Erythroblast (primary cell): ENCODE measurements at places on chromosomes 4 and X.

GRCh38 chrX:22800806-22801205, 199.0 kb upstream of the DDX53 start:
- no peak for DNase-seq

DNA sequence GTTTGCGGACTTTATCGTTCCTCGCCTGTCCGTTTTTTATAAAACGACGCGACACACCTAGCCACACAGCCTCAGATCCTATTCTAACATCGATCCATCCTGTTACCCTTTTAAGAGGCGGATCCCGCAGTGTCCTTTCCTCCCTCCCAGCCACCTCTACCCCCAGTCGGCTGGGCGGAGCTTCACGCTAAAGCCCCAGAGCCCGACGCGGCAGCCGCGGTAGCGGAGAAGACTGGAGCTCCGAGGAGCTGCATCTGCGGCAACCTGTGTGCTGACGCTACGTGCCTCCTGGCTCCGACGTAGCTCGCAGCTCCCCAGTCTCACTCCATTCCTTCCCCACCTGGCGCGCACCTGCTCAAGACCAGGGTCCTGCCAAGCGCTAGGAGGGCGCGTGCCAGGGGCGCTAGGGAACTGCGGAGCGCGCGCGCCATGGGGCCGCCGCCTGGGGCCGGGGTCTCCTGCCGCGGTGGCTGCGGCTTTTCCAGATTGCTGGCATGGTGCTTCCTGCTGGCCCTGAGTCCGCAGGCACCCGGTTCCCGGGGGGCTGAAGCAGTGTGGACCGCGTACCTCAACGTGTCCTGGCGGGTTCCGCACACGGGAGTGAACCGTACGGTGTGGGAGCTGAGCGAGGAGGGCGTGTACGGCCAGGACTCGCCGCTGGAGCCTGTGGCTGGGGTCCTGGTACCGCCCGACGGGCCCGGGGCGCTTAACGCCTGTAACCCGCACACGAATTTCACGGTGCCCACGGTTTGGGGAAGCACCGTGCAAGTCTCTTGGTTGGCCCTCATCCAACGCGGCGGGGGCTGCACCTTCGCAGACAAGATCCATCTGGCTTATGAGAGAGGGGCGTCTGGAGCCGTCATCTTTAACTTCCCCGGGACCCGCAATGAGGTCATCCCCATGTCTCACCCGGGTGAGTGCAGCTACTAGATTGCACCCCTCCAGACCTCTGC, at the start of gene RNF128:
TSS of gene RNF128 (plus strand) at position 217 of the 953 bp plus-strand sequence. CDS start at position 430, 213 bp downstream.
- DNase-seq: no peak

GRCh38 chrX:13482746-13483541, 86.5 kb upstream of the EGFL6 start:
- no peak for DNase-seq

DNA sequence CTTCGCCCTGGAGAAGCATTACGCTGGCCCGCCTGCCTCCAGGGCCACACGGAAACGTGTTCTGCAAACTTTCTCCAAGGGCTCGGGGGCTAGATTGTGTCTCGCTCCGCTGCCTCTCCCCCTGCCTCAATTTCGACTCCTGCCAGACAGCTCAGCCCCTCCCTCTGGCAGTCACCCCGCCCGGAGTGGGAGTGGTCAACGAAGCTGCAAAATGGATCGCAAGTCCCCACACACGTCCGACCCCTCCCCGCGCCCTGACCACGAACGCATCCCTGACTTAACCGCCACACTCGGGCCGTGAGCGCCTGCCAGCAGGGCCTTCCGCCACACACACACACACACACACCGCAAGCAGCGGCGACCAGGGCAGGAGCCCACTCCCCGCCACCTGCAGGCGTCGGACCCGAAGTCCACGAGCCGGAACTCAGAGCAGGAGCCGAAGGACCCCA, 47.0 kb upstream of the NKAP start:
- DNase-seq: no peak

DNA sequence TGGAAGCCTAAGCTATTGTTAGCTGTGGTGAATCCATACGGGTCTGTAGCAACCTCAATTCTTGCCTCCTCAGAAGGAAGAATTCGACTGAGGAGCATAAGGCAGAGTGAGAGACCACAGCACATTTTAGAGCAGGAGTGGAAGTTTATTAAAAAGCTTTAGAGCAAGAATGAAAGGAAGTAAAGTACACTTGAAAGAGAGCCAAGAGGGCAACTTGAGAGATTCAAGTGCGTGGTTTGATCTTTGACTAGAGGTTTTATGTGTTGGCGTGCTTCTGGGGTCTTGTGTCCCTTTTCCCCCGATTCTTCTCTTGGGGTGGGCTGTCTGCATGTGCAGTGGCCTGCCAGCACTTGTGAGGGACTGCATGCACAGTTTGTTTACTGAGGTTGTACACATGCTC, 880.6 kb upstream of the INTU start:
- no peak for DNase-seq

DNA sequence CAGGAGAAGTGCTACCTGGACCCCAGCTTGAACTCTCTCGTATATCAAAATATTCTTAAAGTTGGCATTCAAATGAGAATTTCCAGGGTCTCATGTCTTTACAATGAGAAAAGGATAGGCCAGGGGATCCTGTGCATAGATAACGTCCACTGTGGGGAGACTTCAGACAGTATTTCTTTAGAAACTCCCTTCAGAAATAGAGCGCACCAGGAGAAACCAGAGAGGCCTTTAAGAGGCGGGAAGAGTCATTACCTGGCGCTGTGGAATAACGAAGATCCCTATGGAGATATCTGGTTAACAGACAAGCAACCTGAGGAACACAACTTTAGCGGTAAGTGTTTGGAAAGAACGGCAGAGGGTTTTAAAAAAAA, 600 bp downstream of the RADX start:
- peak; percentile 3 for DNase-seq

DNA sequence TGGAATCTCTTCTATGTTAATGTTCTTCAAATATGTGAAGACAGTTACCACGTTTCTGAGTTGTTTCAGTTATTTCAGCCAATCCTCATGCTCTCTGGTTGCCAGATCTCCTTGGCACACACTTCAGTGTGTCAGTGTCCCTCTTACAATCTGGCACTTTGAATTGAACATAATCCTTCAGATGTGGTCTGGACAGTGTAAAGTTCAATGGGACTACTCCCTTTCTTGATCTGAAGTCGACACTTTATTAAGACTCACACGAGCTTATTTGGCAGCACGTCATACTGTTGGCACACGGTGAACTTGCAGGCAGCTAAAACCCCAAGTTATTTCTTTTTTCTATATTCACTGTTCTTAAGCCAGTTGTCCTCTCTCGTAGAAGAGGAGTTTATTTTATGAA, 28.2 kb downstream of the ARSJ start:
- no peak for DNase-seq

GRCh38 chrX:56796641-56797395, 67.8 kb downstream of the NBDY start:
- DNase-seq: no peak

GRCh38 chr4:169627307-169627706, 6.9 kb downstream of the CLCN3 start:
- DNase-seq: peak; percentile 87

- DNase-seq: no peak
These were observed 46.5 kb downstream of the PHF8 start for GRCh38 chrX:53997724-53998123.

DNA sequence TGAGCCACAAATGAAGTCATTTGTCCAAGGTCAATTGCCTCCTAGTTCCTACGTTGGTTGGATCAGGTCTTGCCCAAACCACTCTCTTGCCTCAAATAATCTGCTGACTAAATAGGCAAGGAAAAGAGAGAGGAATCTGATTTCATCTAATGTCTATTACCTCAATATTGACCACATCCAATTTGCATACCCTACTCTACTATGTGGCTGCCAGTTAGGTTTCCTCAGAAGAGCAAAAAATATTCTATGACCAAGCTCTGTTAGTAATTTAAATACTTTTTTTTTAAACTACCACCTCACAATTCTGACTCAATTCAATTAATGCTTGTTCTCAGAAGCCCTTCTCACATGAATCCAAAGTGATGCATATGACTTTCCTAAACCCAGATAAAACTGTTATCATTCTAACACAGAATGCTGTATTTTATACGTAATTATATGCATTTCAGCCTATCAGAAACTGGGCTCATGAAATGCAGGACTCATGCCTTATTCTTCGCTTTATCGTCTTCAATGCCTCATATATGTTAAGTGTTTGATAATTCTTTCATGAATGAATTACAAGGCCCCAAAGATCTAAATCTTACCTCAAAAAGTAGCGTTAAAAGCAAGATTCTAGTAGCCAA, 98.6 kb downstream of the HUWE1 start:
- peak; percentile 73 for DNase-seq

GRCh38 chr4:102817021-102817605, 10.2 kb downstream of the UBE2D3 start:
- no peak for DNase-seq

- no peak for DNase-seq
These were observed 4.8 kb downstream of the ADAMTS3 start for GRCh38 chr4:72564184-72564583.

DNA sequence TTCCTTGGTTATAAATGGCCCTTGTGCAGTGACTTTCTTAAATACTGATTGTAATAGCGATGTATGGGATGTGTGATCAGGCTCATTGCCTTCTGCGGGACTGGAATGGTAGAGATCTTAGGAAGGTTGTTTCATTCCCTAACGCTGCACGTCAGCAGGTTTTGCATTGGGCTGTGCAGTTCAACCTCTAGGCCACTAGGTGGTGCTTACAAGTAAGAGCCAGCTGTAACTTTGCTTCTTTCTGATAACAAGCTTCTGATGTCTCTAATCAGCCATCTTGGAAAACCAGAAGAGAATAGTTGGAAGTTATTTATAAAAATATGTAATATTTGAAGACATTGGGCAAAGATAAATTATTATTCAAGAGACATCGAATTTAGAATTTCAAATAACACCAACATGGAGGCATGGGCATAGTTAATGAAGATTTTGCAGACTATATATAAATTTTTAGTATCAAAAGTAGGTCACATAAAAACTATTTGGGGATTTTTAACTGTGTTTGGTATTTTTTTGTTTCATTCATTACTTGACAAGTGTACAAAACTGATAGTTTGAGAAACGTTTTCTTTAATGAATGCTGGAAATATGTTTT, 339.7 kb upstream of the PCDH7 start:
- peak; percentile 17 for DNase-seq

GRCh38 chr4:7581477-7581876, 146.7 kb upstream of the PSAPL1 start:
- peak; percentile 12 for DNase-seq
